ENCODE measurements at places on chromosomes 13 and 19.

GRCh38 chr19:4776436-4777211, 14.9 kb upstream of the FEM1A start:
- DNase-seq: no peak

DNA sequence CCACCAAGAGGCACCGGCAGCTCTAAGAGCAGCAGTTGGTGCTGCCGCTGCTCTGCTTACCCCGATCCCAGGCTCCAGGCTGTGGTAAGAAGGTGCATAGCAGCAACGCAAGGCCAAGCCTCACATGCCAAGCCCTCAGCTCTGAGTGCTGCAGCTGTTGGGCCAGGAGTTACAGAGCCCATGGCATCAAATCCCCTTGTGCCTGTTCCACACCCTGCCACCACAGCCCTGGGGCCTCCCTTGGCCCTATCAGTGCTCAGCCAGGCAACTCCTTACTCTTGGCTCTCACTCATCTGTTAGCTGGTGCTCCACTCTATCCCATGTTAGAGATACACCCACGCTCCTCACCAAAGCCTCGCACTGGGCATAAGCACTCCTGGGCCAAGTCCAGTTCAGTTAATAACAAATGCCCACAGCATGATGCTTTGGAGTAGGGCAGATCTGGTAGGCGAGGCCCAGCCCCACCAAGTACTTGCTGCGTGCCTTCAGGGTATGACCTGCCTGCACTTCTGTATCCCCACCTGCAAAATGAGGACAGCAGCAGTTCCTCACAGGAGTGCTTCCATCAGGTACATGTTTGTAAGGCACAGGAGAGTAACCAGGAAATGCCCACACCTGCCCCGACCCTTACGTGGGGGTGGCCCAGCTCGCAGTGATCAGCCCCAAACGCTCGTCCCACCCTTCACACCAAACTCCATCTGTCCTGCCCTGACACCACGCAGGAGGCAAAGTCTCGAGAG, 16.2 kb downstream of the AKAP8L start:
- no peak for DNase-seq

DNA sequence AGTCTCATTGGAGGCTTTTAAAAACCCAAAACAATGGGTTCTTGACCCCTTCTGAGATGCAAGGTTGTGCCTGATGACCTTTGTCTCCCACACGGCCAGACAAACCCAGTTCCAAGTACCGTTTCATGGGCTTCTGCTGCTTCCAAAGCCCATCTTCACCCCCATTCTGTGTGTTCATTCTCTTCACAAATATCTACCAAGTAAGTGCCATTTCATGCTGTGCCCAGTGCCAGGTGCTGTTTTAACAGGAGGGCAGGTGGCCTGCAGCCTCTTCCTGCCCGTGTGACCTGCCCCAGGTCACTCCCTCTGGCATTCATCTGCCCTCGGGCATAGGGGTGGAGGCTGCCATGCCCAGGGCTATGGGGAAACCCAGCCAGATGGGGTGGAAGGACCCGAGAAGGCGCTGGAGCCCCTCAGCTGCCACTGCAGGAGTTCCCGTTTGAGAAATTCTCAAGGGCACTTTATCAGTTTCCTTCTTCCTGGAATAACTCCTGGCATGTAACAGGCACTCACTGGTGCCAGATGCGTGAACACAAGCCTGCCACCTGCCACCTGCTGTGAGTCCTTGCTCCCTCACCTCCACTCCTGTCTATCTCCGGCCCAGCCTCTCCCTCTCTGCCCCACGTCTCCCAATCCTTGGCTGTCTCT, 12.5 kb downstream of the CAPN12 start:
- DNase-seq: no peak

GRCh38 chr13:109331898-109332297, 454.5 kb downstream of the IRS2 start:
- no peak for DNase-seq

GRCh38 chr13:63690672-63691071, 2275.0 kb upstream of the PCDH20 start:
- no peak for DNase-seq

GRCh38 chr13:110643768-110644421, 28.6 kb downstream of the NAXD start:
- DNase-seq: no peak

DNA sequence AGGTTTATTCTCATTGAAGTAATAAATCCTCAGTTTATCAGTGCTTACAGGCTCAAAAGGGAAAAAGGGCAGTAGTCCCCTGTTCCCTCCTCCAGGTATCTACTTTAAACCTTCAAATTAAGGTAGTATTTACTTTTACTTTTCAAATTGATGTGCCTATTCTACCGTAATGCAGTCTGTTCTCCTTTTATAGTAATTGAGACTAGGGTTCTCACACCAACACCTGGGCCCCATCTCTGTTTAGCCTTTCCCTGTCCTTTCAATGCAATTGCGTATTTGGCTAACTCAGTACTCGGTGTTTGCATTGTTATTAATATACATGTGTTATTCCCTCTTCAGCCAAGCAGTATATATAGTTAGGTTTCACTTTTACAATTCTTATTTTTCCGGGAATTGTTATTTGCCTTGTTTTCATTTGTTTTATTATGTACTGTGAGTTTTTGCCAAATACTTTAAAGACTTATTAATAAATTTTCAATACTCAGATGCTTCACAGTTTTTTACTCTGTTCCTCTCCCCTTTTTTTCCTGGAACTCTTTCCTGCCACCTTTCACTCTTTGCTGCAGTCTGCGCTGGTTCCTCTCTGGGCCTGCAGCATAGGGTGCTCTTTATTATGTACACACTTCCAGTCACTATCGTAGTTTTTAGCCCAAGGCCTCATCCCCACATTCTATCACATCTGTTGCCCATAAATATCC, 30.3 kb downstream of the USPL1 start:
- no peak for DNase-seq

GRCh38 chr13:63409791-63410351, 1994.2 kb upstream of the PCDH20 start:
- DNase-seq: no peak
